ENCODE measurements at places on chromosomes 5 and 9.

DNA sequence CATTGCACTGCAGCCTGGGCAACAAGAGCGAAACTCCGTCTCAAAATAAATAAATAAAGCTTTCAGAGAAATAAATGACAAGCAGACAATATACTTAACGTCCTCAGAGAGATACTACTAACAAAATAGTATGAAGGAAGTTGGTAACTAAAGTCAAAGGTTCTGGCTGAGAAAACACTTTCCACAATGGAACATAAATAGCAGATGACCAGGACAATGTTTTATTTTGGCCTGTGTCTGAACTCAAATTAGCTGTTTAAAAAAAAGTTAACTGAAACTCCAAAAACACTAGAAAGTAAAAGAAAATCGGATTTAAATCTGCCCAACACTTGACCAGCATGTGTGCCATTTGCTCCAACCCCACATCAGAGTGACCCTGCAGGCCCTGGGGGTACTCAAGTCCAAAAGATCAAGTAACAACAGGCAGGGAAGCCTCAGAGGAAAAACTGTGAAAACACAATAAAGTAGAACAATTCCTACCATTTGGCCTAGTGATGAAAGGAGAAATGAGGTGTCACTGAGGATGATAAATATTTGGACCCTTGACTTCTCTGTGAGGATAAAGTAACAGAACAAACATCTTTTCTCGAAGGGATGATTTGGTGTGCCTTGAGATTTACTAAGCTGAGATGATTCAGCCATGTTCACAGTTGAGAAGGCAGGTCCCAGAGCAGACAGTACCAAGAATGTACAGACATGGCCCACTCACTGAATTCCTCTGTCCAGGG lies 47.7 kb downstream of the LHFPL2 start:
- DNase-seq = no peak

GRCh38 chr5:73424556-73424977 lies 24.0 kb downstream of the FOXD1 start:
- DNase-seq = no peak

- DNase-seq = no peak
Observed at GRCh38 chr5:8188874-8189565, 320.1 kb downstream of the MTRR start.

DNA sequence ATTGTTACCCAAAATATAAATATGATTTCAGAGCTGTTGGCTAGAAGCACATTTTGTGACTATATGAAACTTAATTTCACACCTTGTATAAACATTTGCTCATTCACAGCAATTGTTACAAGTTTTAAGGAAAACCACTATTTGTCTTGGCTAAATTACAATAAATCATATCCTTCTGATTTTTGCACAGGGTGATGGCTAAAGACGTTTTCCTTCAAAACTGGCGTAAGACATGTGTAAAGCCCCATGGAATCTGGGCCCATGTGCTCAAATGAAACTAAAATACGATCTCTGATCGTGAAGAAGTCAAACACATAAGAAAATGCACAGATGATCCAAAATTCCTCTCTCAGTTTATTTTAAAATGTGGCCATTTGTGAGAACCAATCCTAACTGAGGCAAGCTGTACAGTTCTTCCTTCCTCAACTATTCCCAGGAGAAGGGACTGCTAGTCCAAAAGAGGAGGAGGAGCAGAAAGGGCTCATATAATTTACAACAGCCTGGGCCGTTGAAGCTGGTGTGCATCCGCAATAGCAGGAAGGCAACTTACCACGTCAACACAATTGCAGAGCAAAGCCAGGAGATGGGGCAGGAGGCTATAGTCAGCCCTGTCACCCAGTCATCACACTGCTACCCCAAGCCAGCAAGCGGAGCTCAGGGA lies 98.4 kb downstream of the MED27 start:
- DNase-seq = no peak

- DNase-seq = no peak
Observed at GRCh38 chr5:67941614-67942401, 273.7 kb upstream of the PIK3R1 start.

DNA sequence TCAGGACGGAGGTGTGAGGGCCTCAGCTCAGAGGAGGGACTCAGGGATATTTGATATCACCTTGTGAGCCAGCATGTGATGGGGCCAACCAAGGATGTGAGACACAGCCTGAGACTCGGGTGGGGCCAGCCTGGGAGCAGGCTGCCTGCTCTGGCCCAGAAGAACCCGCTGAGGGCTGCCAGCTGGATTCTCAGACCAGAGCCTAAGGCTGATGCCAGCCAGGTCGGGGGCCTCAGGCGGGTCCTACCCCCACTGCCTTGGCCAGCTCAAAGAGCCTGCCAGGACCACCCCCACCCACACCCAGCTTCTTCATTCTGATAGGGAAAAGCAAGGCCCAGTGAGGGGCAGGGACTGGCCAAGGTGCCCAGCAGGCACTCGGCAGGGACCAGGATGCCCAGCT lies 20.3 kb upstream of the DUSP1 start:
- DNase-seq = no peak

DNA sequence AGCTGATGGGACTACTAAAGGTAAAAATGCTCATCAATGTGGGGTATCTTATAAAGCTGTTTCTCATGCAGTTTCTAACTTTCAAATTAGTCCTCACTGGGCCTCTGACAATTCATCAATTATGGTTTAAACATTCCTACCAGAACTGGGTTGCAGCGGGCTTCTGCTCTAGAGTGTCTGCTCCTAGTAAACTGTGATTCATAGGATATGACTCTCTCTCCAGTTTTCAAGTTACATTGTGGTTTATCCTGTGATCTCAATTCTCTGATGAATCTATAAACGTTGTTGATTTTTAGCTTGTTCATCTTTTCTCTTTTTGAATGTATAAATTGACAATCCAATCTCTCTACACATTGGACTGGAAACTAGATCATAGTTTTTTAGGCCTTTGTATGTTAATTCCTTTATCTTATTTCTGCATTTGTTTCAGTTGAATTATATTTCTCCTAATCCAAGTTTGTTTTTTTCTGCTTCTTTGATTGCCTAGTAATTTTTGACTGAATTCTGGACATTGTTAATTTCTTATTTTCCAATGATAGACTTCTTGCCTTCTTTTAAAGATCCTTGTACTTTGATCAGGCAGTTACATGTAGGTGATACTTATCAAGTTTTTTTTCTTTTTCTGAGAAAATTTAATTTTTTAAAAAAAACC lies 822.6 kb downstream of the TLE1 start:
- DNase-seq = no peak

DNA sequence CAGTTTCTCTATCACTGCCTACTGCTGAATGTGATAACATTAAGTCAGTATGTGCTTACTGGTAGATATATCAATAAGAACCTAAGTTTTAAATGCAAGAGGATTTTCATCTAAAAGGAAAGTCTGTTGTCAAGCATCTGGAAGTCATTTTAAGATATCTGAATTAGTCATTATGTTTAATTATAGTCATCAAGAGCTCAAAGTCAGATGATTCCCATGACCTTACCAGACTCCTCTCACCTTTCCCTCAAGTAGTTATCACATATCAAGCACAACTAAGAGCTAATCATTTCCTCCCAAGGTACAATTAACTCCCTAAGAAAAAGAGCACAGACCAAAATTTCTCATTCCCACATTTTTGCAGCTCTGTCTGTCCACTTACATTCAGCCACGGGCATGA lies 45.5 kb downstream of the PUM3 start:
- no peak for DNase-seq

GRCh38 chr5:149946118-149946517 lies 1.5 kb upstream of the PDE6A start:
- no peak for DNase-seq

DNA sequence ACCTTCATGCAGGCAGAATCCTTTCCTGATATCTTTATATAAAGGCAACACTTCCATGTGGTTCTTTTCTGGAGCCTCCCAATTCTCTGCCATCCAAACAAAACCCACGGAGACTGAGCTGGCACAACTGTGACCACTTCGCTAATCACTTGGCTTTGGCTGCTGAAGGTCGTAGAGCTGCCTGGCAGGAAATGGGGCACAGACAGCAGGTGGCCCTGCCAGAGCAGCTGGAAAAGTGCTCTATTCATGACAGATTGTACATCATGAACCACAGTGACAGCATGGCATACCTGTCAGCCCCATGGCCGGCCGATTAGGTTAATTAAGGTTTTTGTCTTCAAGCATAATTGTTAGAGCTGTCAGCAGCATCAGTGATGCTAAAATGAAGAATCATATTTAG lies 141.9 kb upstream of the ANKRD55 start:
- no peak for DNase-seq

- DNase-seq = peak; percentile 57
Observed at GRCh38 chr5:172417983-172418630, 36.2 kb downstream of the SH3PXD2B start.

DNA sequence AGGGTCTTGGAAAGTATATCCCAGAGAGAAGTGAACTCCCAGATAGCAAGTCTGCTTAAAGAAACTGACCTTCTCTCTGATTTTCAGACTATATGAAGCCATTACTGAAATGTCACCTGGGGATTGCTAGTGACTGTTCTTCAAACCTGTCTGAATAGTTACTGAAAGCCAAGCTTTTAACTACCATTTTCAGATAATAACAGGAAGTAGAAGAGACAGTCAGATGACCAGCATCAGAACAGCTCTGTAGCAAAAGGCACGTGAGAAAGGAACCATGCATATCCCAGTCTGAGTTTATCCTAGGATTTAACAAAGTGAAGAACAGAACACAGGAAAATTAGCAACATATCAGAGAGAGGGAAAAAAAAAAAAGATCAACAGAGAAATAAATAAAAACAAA lies 74.9 kb upstream of the SELENOP start:
- DNase-seq = no peak

DNA sequence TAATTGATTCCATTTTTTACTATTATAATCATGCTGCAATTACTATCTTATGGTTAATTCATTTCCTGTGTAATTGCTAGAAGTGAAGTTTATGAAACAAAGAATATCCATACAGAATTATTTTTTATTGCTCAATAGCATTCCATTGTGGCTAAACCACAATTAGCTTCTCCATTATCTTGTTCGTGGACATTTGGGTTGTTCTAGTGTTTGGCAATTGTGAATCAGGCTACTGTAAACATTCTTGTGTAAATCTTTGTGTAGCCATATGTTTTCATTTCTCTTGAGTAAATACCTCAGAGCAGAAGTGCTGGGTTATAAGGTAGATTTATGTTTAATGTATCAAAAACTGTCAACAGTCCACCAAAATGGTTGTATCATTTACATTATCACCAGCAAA lies 341.1 kb downstream of the MAT2B start:
- no peak for DNase-seq

DNA sequence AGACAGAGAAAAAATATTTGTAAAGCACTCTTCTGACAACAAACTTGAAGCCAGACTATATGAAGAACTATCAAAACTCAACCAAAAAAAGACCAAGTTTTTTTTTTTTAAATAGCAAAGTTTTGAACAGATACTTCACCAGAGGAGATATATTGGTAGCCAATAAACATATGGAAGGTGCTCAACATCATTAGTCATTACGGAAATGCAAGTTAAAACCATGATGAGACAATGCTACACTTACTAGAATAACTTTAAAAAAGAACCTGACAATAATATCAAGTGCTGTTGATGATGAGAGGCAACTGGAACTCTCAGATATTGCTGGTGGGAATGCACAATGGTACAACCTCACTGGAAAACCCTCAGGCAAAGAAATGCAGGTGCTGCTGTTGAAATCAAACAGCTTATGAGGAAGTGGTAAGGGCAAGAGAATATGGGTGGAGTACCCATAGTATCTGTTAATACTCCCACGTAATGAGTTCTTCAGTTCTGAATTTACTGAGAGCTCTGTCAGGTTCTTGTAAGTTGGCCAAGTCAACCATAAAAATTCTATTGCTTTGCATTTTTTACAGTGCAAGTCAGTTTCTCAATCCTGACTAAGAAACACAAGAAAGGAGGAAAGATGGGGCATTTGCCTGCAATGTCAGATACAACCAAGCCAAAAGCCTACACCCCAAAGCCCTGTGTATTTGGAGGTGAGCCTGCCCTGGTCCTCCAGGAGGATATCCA lies 87.3 kb upstream of the GNAQ start:
- DNase-seq = no peak

DNA sequence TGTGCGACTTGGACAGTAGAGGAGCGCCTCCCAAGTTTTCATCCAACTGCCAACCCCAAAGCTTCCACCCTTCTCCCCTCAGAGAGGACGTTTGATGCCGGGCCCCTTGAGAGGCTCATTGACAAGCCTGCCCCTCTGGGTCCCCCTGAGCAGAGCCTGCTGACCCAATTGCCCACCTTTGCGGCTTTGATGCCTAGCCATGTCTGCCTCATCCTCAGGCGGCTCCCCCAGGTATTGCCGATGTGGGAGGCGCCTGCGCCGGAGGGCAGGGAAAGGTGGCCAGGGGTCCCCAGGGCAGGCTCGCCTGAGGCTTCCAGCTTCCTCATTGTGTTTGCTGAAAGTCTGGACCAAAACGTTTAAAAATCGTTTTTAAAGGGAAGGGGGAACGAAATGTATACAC lies 1.4 kb downstream of the ODF2 start:
- no peak for DNase-seq

- DNase-seq = no peak
Observed at GRCh38 chr5:93220431-93220830, 360.6 kb downstream of the NR2F1-AS1 start.

- DNase-seq = no peak
Observed at GRCh38 chr9:119639287-119639955, 270.2 kb upstream of the BRINP1 start.

DNA sequence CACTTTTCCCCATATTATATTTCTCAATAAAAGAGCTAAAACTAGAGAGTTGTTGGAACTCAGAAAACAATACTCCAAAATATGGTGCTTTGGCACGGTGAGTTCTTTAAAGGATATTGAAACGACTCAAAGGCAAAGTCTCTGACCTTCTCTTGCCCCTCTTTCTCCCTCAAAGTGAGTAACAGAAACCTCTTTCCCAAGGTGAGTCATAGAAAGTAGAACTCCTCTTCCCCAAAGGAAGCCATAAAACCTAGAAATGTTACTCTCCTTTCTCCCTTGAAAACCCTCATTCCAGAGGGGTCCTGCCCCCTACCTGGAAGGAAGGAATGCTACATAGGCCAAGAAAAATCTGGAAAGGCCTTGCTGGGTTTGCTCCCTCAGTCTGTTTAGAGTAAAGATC lies 47.5 kb downstream of the RAPGEF6 start:
- DNase-seq = no peak

DNA sequence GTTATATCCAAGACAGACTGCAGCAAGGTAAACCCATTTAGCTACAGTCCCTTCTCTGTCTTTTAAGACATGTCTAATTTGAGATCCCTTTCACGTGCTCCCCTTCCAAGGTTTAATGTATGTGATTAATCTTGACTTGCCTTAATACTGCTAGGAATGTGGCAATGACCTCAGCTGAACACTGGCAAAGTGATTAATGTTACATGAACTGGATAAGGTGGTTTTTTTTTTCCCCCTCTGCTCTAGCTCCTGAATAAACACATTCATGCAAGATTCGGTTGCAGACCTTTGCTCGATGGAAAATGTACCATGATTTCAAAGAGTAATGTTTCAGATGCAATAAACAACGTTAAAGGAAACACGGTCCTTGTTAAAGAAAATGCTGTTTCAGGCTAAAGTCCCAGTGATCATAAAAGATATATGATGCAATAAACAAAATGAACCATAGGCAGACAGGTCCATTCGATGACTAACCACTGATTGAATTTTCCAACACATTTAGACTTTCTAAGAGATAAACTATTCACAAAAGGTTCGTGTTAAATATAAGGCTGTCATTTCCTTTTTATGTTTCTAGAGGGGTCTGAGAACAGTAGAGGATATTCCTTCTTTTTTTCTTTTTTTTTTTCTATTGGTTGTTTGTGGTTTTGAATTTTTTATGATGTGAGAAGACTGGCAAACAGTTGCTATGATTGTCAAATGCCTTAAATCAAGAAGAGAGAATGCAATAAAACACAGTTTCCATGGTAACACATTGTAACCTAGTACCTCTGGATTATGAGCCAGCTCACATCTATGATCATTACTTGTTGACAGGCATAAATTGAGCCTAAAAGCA lies 44.7 kb upstream of the ZNF608 start:
- no peak for DNase-seq

Data from hypothalamus (tissue), 51 donors.